SK-MEL-5 (cell line): ENCODE measurements at places on chromosomes 13 and 19. TPM values are rescaled to one million over a fixed set of nuclear protein-coding genes. Genes with fewer than 3 reads are reported as not detected.

The UHRF1 gene
- total RNA-seq, result 5.3 and 5.7 TPM in 2 replicates

The FUT1 gene
- total RNA-seq, result 0.11 and 0.16 TPM in 2 replicates

The PLD3 gene
- 69.0 and 73.4 TPM in 2 replicates for total RNA-seq

DNA sequence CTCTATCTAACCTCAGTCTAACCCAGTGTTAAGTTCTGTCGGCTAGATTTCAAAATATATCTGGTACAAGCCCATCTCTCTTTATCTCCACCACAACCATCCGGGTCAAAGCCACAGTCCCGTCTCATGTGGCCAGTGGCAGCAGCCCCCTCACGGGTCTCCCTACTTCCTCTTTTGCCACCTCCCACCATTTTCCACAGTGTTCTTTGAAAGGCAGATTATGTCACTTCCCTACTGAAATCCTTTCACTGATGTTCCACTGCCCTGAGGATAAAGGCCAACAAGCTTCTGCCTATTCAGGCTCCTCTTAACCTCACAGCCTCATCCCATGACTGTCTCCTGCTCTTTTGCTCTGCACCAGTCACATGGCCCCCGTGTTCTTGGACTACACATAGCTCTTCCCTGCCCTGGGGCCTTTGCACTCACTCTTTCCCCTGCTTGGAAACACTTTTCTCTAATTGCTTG, 117.2 kb downstream of the UBL3 start:
- peak; percentile 100 for DNase-seq

- DNase-seq, result no peak
Measured at GRCh38 chr19:57888560-57889231, at the start of gene ZNF814. ZNF814 (minus strand) TSS chr19:57889037; CDS start chr19:57888802, 235 bp downstream.

- no peak for DNase-seq
Measured at GRCh38 chr13:43232144-43232872, 208.9 kb downstream of the DNAJC15 start.

DNA sequence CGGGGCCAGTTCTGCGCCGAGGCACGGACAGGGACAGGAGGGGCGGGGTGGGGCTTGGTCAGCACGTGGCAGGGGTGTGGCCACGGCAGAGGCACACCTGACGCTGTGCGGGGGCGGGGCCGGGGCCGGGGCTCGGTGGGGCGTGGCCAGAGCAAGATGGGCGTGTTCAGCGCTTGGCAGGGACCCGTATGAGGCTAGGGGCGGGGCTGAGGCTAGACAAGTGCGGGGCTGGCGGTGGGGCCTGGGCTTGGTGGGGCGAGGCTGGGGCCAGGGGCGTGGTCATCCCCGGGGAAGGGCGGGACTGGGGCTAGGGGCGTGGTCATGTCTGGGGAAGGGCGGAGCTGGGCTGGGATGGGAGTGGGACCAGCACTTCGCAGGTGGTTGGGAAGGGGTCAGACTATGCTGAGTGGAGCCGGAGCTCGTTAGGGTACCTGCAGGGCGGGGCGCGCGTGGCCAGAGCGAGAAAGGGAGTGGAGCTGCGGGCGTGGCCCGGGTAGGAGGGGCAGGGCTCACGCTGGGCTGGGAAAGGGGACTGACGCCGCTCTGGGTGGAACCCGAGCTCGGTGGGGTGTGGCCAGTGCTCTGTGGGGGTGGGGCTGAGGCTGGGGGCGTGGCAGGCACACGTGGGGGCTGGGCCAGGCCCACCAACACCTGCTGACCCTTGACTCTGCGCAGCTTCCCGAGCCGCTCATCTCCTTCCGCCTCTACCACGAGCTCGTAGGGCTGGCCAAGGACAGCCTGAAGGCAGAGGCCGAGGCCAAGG, 12.8 kb downstream of the POLR2E start:
- DNase-seq, result peak; percentile 22

GRCh38 chr13:114129649-114130062, 2.8 kb downstream of the RASA3 start:
- peak; percentile 19 for DNase-seq

DNA sequence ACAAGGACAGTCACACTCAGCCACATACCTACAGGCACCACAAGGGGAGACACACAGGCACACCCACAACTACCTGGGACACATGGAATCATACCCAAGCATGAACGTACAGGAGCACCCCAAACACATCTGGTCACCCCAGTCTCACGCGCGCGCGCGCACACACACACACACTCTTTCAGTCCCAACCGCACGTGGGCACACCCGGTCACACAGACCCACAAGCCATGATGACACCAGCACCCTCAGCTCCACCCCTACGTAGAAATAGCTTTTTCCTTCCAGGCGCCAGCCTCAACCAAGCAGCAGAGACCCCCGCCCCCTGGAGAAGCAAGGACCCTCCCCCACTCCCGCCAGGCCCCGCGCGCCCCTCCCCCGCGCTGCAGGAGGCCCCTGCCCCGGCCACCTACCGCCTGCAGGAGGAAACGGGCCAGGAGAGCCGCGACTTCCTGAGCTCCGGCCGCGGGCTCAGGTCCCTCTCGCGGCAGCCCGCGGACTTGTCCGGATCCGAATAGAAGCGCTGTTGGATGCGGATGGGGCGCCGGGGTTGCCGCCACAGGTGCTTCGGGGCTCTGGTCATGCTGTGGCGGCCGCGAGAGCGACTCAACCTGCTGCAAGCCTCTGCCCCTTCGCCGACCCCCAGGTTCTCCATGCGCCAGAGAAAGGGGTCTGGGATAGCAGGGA, 6.4 kb upstream of the PDE4C start:
- no peak for DNase-seq

- peak; percentile 68 for DNase-seq
Measured at GRCh38 chr19:34999498-35000337, at the start of gene GRAMD1A. GRAMD1A (plus strand) TSS chr19:35000323; CDS start chr19:35000479, 156 bp downstream.
